IPS DF 6.9 (cell line): ENCODE measurements at places on chromosomes 7 and 10.

GRCh38 chr10:114905450-114905849, 32.5 kb upstream of the TRUB1 start:
- H3K4me3 ChIP-seq = no peak overlapping the region
- H3K27me3 ChIP-seq = no peaks in the 10 kb centered on the region
- DNase-seq = no peak
- H3K27ac ChIP-seq = no peak overlapping the region
- H3K36me3 ChIP-seq = no peaks in the 10 kb centered on the region
- H3K4me1 ChIP-seq = no peaks in the 10 kb centered on the region

DNA sequence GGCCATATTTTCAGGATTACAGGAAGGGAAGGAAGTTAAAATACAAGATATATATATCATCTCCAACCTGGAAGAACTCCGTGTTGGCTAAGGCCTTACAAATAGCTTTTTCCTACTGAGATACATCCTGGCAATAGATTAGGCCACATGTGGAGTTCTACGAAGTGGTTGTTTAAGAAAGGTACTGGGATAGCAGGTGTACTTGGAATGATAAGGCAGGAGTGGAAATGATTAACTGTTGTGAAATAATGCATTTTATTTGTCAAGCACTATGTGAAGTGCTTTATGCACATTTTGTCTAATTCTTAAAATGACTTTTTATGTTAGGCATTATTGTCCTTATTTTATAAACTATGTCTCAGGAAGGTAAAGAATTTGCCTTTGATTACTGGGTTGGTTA, 18.9 kb upstream of the SMIM30 start:
- H3K4me3 ChIP-seq = no peak overlapping the region
- no peaks in the 10 kb centered on the region for H3K4me1 ChIP-seq
- no peaks in the 10 kb centered on the region for H3K27me3 ChIP-seq
- no peak for DNase-seq
- no peaks in the 10 kb centered on the region for H3K36me3 ChIP-seq
- no peak overlapping the region for H3K27ac ChIP-seq

GRCh38 chr10:111709603-111710002, 474.0 kb downstream of the GPAM start:
- H3K27ac ChIP-seq = no peak overlapping the region
- no peak for DNase-seq
- no peaks in the 10 kb centered on the region for H3K36me3 ChIP-seq
- H3K4me3 ChIP-seq = no peak overlapping the region
- no peaks in the 10 kb centered on the region for H3K4me1 ChIP-seq

GRCh38 chr10:110783509-110784107, 88.1 kb upstream of the PDCD4 start:
- no peak for DNase-seq
- no peaks in the 10 kb centered on the region; the same call in 1 of the 2 replicates for H3K4me1 ChIP-seq
- H3K4me3 ChIP-seq = no peak overlapping the region
- no peak overlapping the region for H3K27ac ChIP-seq
- no peaks in the 10 kb centered on the region for H3K27me3 ChIP-seq

GRCh38 chr10:93458821-93459257, 23.3 kb downstream of the MYOF start:
- no peaks in the 10 kb centered on the region for H3K4me1 ChIP-seq
- no peak overlapping the region for H3K27ac ChIP-seq
- no peaks in the 10 kb centered on the region for H3K36me3 ChIP-seq
- no peak for DNase-seq

- H3K4me1 ChIP-seq = peaks cover 2% of the 10 kb centered on the region; the same call in 1 of the 2 replicates
- H3K27ac ChIP-seq = no peak overlapping the region
- no peaks in the 10 kb centered on the region for H3K27me3 ChIP-seq
- H3K36me3 ChIP-seq = no peaks in the 10 kb centered on the region
- H3K4me3 ChIP-seq = no peak overlapping the region
- no peak for DNase-seq
Observed at GRCh38 chr10:80555415-80555814, 17.7 kb downstream of the SH2D4B start.

DNA sequence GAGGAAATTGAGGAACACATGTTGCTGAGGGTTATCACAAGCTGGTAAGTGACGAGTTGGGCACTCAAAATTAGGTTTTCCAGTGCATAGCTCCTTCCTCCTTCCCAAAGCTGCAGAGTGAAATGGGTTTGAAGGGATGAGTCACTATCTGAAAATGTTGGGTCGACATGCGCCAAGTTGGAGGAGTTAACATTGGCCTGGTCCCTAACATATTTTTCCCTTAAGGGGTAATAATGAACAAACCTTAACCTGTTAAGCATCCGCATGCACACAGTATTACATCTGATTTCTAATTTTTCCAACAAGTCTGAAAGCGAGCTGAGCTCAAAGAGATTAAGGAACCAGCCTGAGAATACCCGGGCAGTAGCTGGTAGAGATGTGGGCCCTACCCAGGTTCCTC, 20.7 kb upstream of the TECTB start:
- DNase-seq = no peak
- H3K27ac ChIP-seq = no peak overlapping the region
- H3K4me1 ChIP-seq = no peaks in the 10 kb centered on the region

DNA sequence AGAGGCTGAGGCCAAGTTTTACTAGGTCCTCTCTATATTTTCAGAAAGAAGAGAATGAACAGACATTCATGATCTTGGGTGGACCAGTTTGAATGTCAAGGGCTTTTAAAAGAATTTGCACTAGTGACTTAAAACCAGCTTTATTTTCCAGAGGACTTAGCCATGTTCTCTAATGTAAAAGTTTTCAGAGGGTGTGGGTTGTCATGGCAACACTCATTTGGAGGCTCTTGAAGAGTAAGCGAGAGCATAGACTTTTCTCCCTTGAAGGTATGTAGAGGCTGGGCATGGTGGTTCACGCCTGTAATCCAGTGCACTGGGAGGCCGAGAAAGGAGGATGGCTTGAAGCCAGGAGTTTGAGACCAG, 61.1 kb downstream of the GATA3 start:
- no peaks in the 10 kb centered on the region for H3K4me1 ChIP-seq
- no peaks in the 10 kb centered on the region for H3K36me3 ChIP-seq
- no peak overlapping the region for H3K4me3 ChIP-seq
- no peaks in the 10 kb centered on the region for H3K27me3 ChIP-seq

DNA sequence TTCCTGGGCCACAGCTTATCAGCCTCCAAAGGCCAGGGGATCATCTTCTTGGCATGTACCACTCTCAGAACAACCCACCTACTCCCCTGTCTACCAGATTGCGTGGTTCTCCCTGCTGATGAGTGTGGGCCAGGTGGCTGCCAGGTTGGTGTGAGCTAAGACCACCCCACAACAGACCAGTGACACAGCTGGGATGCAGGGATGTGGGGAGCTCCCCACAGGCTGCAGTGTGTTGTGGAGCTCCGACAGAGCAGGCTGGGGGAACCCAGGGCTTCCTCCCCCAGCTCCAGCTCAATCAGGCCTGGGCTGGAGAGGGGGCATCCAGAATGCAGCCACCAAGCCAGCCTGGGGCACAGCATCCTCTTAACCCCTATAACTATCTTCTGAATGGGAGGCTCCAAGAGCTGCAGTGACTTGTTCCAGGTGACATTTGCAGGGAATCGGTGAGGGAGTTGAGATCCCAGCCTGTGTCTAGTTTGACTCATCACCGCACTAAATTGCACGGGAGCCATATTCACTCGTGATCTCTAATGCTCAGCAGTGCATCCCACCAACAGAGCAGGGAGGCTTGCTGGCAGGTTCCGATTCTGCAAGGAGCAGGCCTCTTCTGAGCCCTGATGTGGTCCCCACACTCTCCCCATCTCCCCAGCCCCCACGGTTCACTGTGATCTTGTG, 596 bp upstream of the GDF2 start:
- no peaks in the 10 kb centered on the region for H3K36me3 ChIP-seq
- DNase-seq = no peak
- no peaks in the 10 kb centered on the region for H3K27me3 ChIP-seq
- H3K4me3 ChIP-seq = no peak overlapping the region
- no peaks in the 10 kb centered on the region for H3K4me1 ChIP-seq

GRCh38 chr10:107653832-107654287, 489.4 kb upstream of the SORCS1 start:
- no peaks in the 10 kb centered on the region for H3K27me3 ChIP-seq
- no peak overlapping the region for H3K27ac ChIP-seq
- H3K36me3 ChIP-seq = no peaks in the 10 kb centered on the region
- no peak for DNase-seq
- no peaks in the 10 kb centered on the region for H3K4me1 ChIP-seq

- H3K36me3 ChIP-seq = no peaks in the 10 kb centered on the region
- no peak overlapping the region for H3K27ac ChIP-seq
- no peak overlapping the region for H3K4me3 ChIP-seq
- no peaks in the 10 kb centered on the region for H3K27me3 ChIP-seq
- no peaks in the 10 kb centered on the region for H3K4me1 ChIP-seq
Observed at GRCh38 chr7:158956805-158957509, 100.6 kb downstream of the DYNC2I1 start.

GRCh38 chr10:1732564-1732996, 4.7 kb downstream of the ADARB2 start:
- H3K4me1 ChIP-seq = no peaks in the 10 kb centered on the region
- no peaks in the 10 kb centered on the region for H3K36me3 ChIP-seq
- DNase-seq = no peak
- H3K27me3 ChIP-seq = peaks cover 14% of the 10 kb centered on the region; the same call in 1 of the 2 replicates
- H3K27ac ChIP-seq = no peak overlapping the region
- H3K4me3 ChIP-seq = no peak overlapping the region

GRCh38 chr10:58435297-58435985, 50.2 kb downstream of the TFAM start:
- no peaks in the 10 kb centered on the region for H3K36me3 ChIP-seq

GRCh38 chr7:158032561-158033115, 555.0 kb downstream of the PTPRN2 start:
- no peak overlapping the region for H3K27ac ChIP-seq
- no peaks in the 10 kb centered on the region for H3K27me3 ChIP-seq
- H3K4me3 ChIP-seq = no peak overlapping the region
- no peaks in the 10 kb centered on the region for H3K4me1 ChIP-seq

- no peak overlapping the region for H3K27ac ChIP-seq
- no peaks in the 10 kb centered on the region for H3K4me1 ChIP-seq
- H3K27me3 ChIP-seq = no peaks in the 10 kb centered on the region
Observed at GRCh38 chr7:23685731-23686130, 5.7 kb downstream of the FAM221A start.

DNA sequence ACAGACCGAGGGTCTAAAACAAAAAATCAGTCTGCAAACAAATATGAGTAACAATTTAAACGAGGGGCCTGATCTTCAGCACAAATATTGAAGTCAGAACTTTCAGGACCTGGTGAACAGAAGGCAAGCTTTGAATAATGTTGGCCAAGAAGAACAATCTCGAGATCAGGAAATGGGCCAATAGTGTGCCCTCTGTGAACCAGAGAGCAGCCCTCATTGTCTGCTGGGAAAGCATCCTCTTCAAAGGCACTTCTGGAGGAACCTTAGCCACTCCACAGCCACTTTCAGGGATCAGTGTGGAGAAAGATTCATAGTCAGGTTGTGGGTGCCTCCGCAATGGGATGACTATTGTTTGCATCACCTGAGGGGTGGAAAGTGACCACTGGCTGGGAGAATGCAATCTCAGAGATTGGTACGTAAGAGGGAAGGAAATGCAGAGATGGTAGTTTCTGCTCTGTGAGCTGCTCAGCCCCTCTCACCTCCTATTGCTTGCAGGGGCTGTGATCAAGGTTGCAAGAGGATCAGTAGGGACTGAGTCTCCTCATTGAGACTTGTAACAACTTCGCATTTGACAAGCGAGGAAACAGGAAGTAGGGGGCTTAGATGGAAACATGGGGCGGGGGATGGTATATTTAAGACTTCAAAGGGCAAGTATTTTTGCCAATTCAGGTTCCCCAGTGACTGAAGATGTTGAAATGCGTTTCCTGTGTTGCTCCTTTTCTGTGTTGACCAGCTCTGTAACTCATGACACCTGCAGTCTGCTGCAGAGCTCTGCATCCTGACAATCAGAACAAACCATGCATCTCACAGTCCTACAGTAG, 28.4 kb upstream of the IFRD1 start:
- no peaks in the 10 kb centered on the region for H3K36me3 ChIP-seq
- no peak for DNase-seq
- peaks cover 5% of the 10 kb centered on the region; the same call in 1 of the 2 replicates for H3K4me1 ChIP-seq
- H3K27me3 ChIP-seq = no peaks in the 10 kb centered on the region
- H3K4me3 ChIP-seq = no peak overlapping the region
